Activated CD4-positive, alpha-beta T cell treated with anti-CD3 and anti-CD28 coated beads for 24 hours (primary cell): ENCODE measurements at places on chromosomes 5 and 9.
A peak's percentile ranks its signal among the peaks of the same experiment; 100 is the strongest.

DNA sequence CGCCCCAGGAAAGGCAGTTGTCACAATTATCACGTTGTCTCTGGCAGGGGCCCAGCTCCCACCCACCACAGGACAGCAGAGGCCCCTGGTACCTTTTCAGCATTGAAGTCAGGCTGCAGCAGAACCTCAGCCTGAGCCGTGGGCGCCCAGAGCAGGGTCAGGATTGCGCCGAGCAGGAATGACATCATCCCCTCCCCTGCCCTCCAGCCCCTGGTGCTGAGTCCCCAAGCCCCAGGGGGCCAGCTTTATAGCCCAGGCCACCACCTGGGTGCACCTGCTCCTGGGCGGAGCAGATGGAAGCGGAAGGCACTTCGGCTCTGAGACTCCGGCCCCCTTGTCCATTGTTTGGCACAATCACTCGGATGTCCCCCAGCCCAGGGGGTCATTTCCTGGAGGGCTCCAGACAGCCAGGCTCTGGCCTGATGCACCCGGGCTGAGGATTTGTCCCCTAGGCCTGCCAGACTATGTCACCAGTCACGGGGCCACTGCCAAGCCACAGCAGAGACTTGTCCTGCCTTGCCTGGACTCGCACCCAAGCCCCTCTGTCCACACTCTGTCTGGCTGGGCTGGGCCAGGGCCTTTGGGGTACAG, at the start of gene LCN15:
LCN15 (minus strand) TSS at position 218 of the 591 bp plus-strand sequence; CDS start at position 188, 30 bp downstream.
- DNase-seq: no peak

- DNase-seq: no peak
Observed at GRCh38 chr9:18404434-18405029, 69.4 kb upstream of the ADAMTSL1 start.

- DNase-seq: no peak
Observed at GRCh38 chr5:146425023-146425422, 22.1 kb upstream of the TCERG1 start.

DNA sequence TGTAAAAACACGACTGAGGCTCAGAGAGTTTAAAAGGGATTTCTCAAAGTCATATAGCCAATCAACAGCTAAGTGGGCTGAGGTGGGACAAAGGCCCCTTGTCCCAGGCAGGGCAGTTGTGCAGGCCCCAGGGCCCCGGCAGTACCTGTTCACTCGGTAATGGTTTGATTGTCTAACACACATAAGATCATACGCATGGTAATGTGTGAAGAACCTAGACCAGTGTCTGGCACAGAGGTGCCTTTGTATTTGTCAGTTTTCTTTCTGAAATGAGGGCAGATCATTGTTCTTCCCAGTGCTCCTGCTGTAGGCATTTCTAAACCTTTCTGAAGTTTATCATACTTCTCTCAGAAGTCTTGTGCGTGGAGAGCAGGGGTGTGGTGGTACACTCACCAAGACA, 66.8 kb downstream of the IPPK start:
- no peak for DNase-seq

GRCh38 chr5:120088412-120088811, 375.7 kb upstream of the PRR16 start:
- no peak for DNase-seq

DNA sequence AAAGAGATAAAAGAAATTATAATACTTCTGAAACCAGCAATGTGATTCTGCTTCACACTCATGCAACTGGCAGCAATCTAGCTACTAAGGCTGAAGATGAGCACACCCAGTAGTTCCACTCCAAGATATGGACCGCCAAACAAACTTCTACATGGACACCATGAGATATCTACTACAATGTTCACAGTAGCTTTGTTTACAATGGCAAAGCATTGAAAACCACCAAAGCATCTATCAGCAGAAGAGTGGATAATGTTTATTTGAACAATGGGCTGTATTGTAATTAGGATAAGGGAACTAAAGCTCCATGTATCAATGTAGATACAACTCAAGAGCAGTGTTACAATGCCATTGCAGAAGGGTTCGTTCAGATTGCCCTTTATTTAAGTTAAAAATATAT, 91.2 kb upstream of the ERBIN start:
- DNase-seq: no peak

GRCh38 chr5:58149746-58150145, 310.1 kb downstream of the PLK2 start:
- DNase-seq: no peak

DNA sequence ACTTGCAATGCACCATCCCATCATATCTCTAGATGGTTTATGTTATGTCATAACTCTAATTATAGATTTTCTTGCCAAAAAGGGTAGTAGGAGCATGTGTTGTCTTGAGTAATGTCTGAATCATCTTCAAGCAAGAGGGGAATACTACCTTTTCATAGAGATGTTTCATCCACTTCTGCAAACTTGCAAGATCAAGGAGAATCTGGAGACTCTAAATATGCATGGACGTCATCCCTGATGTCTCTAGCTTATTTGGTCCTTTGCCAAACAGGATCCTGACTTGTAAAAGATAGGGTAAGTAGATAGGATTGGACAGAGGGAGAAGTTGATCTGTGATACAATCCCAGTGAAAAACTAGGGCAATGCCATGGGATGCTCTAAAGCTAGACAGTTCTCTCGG, 246.5 kb downstream of the DMRTA1 start:
- DNase-seq: no peak

DNA sequence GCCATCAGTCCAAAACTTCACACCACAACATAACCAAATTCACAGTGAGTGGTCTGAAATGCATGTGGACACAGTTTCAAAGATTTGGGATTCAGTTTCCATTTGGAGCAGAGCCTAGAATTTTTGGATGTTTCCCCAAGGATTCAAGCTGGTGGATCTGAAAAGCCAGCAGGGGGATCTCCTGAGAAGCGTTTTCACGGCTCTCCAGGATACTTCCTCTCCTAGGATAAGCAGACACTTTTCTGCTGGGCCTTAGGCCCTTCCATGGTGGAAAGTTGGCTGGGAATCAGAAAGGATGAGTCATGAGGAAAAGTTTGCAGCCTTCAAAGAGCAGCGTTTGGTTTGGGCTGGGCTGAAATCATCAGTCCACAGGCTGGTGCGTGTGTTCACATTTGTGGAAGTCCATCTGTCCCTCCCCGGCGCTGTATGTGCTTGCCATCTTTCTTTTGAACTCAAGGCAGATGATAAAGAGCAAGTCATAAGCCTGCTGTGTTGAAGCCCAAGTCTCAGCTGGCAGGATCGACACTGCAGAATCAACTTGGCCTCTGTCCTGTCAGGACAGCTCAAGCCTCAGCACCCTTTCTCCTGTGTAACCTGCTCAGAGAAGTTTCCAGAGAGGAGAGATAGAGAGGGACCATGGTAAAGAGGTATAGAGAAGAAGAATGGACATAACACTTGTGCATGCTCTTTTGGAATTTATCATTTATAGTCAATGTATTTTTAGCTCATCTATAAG, 152.6 kb upstream of the MSX2 start:
- no peak for DNase-seq

DNA sequence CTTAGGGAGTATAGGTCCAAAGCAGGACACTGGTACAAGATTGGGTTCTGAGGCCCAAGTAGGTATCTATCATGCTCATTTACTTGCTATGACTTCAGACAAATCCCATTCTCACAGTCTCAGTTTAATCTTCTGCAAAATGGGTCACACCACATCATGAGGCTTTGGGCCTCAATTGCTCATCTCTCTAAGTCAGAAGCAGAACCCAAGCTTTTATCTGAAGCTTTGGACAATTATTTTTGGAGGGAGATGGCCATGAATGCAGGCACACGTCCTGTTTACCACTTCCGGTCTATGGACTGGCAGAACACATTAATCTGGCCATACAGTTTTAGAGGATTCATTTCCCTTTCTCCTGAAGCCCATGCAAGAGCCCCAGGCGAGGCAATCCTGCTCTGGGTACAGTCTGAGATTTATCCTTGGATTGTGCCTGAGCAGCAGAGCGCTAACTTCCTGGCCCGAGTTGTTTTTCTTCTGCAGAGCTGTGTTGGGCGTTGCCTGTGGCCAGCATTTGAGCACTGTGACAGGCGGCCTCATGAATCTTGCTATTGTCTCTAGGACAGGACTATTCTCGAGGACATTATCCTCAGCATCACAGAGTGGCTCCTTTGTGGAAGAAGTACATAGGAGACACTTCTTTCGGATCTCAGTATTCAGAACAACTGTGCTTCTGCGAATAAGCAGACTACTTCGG, 16.1 kb downstream of the SLC22A4 start:
- DNase-seq: no peak

DNA sequence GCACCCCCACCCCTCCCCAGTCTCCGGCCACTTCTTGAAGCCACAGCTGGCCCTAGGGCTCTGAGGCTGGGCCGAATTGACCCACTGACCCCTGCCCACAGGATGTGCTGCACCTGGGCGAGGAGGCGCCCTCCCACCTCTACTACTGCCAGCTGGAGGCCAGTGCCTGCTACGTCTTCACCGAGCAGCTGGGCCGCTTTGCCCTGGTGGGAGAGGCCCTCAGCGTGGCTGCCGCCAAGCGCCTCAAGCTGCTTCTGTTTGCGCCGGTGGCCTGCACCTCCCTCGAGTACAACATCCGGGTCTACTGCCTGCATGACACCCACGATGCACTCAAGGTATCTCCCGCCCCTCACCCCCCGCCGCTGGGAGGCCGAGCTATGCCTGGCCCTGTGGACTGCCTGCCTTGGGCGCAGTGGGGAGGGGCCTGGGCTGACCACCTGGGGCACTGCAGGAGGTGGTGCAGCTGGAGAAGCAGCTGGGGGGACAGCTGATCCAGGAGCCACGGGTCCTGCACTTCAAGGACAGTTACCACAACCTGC, 21.3 kb downstream of the HK3 start:
- DNase-seq: no peak

- no peak for DNase-seq
Observed at GRCh38 chr5:156037151-156037909, 289.6 kb upstream of the SGCD start.

DNA sequence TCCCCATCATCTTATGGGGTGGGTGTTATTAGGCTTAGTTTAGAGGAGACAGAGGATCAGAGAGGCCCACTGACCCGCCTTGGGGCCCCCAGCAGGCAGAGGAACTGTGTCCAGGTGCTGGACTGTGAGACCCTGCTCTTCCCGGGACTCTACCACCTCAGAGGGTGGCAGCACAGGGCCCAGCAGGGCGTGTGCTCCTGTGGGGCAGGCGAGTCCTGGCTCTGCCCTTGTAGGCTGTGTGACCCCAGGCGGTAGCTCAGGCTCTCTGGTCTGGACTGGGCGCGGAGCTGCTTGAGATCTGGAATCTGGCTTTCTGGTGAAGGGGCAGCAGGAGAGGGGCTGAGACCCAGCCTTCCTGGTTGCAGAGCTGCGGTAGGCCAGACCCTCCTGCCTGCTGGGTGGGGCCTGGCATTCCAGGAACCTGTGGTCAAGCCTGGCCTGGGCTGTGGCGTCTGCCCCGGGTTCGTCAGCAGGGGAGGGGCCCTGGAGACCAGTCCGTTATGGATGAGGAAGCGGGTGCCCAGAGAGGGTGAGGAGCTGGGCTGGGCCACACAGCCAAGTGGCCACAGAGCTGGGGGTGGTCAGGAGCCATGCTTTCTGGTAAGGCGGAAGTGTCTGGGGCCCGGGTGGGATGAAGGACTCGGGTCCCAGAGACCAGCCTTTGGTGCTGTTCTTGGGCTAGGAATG, 46.5 kb downstream of the RXRA start:
- no peak for DNase-seq

- no peak for DNase-seq
Observed at GRCh38 chr5:38602641-38603040, 46.2 kb upstream of the LIFR start.

DNA sequence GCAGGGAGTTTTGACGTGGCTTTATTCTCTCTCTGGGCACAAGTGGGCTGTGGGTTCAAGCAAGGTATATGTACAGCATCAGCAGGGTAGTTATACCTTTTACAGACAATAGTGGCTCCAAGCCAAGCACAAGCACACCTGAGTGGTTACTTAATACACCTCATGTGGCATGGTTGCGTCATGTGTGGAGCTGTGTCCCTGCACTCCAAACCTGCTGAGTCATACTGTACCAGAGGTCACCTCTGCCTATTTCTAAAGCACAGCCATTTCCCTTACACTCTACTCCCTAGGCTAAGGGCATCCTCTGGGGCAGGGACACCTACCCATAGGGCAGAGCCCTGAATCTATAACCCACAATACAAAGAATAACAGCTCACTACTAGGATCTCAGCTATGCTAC, 147.3 kb downstream of the OSTF1 start:
- no peak for DNase-seq

DNA sequence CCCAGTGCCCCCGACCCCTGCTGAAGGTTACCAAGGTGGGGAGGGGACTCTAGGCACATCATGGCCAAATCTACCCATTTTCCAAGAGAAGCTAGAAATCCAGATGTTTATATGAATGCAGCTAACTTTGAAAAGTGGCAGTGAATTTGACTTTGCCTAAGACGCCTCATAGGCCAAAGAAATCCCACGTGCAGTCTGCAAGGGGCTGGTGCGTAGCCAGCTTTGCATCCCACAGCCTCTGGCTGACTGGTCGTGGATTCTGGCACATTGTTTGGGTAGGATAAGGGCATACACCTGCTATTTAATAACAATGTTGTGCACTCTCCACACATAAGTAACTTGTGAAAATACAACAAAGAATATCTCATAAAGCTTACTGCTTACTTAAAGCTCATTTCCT, 3.5 kb upstream of the GADD45G start:
- no peak for DNase-seq

- no peak for DNase-seq
Observed at GRCh38 chr5:72938206-72938605, 17.6 kb upstream of the FCHO2 start.

GRCh38 chr9:70567511-70567910, 153.1 kb upstream of the KLF9 start:
- no peak for DNase-seq

- no peak for DNase-seq
Observed at GRCh38 chr5:152560512-152561137, 155.5 kb upstream of the NMUR2 start.

GRCh38 chr5:154756868-154757813, 2.0 kb downstream of the LARP1 start:
- DNase-seq: peak; percentile 45

- no peak for DNase-seq
Observed at GRCh38 chr5:178423901-178424809, 166.0 kb downstream of the COL23A1 start.

DNA sequence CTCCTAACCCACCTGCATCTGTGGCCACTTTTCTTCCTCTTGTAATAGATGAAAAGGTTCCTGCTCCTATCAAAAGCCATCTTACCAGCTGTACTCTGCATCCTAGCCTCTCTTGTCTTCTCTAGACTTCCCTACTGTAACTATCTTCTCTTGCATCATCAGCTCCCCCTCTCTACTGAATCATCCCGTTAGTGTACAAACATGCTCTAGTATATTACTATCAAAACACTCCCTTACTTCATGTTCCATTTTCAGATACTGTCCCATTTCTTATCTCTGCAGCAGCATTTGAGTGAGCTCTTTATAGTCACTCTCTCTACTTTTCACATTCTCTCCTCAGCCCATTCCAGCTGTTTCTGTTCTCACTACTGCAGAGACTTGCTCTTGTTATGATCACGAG, 2.8 kb downstream of the SRA1 start:
- DNase-seq: no peak

DNA sequence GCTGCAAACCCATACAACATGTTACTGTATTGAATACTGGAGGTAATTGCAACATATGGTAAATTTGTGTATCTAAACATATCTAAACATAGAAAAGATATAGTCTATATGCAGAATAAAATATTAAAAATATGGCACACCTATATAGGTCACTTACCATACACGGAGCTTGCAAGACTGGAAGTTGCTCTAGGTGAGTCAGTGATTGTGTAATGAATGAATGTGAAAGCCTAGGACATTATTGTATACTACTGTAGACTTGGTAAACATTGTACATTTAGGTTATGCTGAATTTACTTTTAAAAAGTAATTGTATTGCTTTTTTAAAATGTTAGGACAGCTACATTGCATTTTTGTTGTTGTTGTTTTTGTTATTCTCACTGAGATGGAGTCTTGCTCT, 968.8 kb downstream of the TLE1 start:
- DNase-seq: no peak
